ENCODE measurements at places on chromosomes 2 and 18.
A peak's percentile ranks its signal among the peaks of the same experiment; 100 is the strongest.

- DNase-seq: peak; percentile 38
Observed at GRCh38 chr2:25042321-25043240, 705 bp downstream of the EFR3B start.

GRCh38 chr2:236054621-236055305 is 113.4 kb downstream of the GBX2 start:
- DNase-seq: no peak

DNA sequence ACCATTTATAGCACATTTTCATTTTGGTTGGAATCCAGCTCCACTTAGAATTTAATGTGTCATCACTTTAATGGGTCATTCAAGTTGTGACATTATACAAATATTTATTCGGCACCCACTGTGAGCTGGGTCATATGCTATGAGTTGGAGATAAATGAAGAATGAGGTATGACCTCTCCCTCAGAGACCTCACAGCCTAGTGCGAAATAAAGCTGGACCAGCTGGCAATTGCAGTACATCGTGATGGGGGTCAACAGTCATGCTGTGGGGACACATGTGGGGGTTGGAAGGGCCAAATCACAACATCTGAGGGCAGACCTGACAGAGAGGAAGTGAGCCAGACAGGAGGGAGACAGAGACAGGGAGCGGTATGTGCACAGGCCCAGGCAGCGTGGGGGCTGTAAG is 175.4 kb downstream of the MAIP1 start:
- DNase-seq: no peak

- peak; percentile 14 for DNase-seq
Observed at GRCh38 chr2:99865818-99866676, 276.3 kb downstream of the AFF3 start.

DNA sequence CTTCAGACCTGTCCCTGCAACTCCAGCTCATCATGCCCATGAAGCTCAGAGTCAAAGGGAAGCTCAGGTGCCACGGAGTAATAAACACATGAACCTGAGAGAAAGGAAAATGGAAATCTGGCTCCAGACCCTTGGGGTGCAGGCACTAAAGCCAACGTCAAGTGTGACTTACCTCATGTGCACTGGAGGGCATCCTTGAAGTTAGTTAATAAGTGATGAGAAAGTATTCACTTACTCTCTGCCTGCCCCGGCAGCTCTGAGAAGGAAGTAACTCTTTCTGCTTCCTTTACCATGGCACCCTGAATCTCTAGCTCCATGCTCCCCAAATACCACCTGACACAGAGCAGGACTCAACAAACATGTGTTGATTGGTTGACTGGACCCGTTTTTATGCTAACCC is 21.4 kb upstream of the AGAP1 start:
- no peak for DNase-seq

GRCh38 chr18:37783771-37784170 is 218.2 kb upstream of the CELF4 start:
- DNase-seq: no peak

- no peak for DNase-seq
Observed at GRCh38 chr2:239008004-239008403, 160.1 kb downstream of the TWIST2 start.
